ENCODE measurements at places on chromosomes 13 and 19.

DNA sequence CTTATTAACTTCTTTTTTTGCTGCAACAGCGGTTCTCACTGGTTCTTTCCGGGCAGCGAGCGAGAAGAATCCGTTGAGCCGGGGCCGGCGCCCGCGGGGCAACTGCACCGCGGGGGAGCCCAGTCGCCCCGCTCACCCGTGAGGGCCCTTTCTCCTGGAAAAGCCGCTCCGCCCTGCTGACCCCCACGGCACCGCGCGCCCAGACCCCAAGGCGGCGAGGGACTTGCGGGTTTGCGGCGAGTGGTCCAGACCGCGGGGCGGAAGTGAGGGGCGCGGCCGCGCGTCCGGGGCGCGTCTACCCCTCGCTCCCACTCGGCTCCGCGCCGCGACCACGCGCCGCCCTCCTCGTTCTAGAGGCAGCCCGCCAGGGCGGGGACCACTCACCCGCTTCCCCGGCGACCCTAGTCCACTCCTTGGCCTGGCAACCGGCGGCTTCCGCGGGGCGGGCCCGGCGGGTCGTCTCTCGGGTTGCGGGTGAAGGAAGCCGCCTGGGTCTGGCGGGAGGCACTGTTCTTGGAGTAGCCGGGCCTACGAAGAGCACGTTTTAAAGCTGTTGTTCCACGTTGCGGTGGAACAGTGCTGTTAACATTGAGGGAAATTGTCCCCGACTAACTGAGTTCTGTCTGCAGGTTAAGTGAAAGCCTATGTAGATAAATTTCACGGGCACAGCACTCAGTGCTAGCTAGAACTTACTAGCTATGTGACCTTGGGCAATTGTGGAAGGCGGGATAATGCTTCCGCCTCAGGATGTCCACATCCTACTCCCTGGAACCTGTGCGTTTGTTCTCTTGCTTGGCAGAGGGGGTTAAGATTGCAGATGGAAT, at the start of gene NEK3:
Gene NEK3, minus strand, starts transcription at position 439 of the 824 bp plus-strand sequence. CDS start 3,406 bp downstream, outside the sequence.
- no peak for DNase-seq

- DNase-seq = no peak
These were observed 131.0 kb downstream of the RNF17 start for GRCh38 chr13:24894972-24895300.

DNA sequence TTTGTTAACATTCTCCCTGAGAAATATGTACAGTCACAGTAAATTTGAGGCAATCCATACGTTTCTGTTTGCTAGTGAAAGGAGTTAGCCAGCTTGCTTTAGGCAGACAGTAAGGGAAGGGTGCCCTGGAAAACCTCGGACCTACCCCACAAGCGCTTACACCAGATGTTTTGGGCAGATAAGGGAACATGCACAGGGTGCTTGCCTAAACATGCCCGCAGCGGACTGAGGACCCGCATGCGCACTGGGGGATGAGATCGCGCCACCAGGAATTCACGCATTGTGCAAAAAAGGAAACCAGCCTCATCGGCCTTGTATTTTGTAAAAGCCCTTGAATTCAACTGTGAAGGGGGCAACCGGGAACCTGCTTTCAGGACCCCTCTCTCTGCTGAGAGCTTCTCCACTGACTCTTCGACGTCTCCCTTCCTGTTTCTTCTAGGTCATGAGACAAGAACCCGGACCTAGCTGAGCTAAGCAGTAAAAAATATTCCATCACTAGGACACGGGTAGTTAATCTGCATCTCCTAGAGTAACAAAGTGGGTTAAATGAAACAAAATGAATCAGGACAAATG, 1399.2 kb upstream of the ATXN8OS start:
- no peak for DNase-seq

DNA sequence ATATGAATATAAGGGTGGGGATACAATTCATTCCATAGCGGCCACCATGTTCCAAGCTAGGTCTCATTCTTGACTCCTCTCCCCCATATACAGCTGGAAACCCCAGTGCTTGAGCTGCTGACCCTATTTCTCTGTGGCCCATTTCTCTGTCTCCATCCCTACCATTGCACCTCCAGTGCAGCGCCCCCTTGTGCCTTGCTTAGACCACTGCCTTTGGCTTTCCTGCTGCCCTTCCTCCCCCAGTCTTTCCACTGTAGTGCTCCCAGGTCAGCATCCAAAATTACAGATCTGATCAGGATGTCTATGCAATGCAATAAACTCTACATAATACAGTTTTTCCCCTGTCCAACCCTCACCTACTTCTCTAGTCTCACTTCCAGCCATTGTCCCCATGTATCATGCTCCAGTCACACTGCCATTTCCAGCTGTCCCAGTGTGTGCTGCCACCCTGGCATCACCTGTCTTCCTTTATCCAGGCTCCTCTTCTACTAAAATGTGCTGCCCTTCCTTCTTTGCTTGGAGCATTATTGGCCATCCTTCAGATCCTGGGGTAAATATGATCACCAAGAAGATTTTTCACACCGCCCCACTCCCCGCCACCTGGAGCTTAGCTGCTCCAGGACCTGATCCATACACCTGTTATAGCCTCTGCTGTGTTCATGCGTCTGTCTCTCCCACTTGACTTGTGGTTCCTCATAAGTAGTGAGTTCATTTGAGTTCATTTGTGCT, 199.4 kb upstream of the IPO5 start:
- DNase-seq = no peak

GRCh38 chr13:19618977-19619376, 14.5 kb upstream of the MPHOSPH8 start:
- no peak for DNase-seq

GRCh38 chr13:113926951-113927660, 46.8 kb downstream of the C13orf46 start:
- no peak for DNase-seq

DNA sequence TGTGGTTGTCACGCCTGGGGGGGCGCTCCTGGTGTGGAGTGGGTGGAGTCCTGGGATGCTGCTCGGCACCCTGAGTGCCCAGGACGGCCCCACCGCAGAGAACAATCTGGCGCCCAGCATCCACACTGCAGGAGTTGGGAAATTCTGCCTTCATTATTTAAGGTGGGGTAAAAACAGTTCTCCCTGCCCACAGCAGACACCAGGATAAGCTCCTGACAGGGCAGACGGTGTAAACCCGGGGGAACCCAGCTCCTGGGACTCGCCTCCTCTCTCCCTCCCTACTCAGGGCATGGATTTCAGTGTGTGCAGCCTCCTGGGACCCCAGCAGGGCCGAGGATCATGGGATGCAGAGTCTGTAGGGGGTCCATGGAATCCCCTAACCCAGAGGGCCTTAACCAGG, 7.7 kb upstream of the WDR18 start:
- no peak for DNase-seq

DNA sequence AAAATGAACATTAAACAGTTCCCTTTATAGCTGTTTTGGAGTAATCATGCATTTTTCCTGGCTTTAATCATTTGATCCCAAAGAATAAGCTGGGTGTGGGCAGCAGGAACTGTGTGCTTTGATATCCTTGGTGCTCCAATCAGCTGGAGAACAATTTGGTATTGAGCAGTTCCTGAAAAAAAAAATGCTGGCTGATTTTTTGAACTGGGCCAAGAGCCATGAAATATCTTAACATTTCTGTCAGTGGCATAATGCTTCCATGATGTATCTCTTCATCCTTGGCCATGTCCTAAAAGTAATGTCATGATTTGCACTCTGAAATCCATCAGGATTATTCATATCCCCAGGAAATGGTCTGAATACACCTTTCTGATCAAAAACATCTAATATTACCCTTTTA, 134.7 kb downstream of the LHFPL6 start:
- no peak for DNase-seq

- no peak for DNase-seq
These were observed 46.0 kb downstream of the USP12 start for GRCh38 chr13:27125357-27126282.

- no peak for DNase-seq
These were observed 4.5 kb downstream of the LILRB3 start for GRCh38 chr19:54218259-54218658.

- no peak for DNase-seq
These were observed 52.1 kb upstream of the SOX1 start for GRCh38 chr13:112014857-112015256.

GRCh38 chr13:112885782-112886268, 83.2 kb upstream of the MCF2L start:
- peak; percentile 67 for DNase-seq

DNA sequence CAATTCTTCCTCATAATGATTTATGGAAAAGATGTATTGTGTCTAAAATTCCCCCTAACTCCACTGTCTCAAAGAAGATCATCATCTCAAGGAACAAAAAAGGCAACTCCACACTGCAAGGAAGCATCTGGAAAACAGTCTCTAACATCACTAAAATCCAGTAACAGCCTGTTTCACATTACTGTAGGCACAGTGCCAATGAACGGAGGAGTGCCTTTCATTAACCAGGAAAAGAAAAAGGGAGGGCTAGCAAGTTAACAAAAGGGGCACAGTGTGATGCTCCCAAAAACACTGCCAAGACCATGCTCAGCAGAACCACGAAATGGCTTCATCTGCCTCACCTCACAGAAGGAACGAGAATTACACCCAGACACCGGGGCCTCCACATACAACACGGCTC, 8.5 kb downstream of the TMTC4 start:
- no peak for DNase-seq

DNA sequence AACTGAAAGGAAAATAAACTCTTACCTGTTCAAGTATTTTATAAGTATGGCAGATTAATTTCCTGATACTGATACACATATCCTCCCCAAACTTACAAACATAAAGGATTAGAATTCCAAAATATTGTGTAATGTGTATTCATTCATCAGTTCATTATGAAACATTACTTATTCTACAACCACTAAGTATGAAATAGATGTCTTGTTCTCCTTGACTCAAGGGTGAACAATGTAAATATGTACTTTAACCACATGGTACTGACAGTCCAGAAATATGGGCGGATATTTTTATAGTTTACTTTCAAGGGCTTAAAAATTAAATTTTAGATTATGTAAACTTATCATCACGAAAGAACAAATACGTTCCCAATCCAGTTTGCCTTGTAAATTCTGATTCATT, 334.0 kb downstream of the LIG4 start:
- DNase-seq = no peak

DNA sequence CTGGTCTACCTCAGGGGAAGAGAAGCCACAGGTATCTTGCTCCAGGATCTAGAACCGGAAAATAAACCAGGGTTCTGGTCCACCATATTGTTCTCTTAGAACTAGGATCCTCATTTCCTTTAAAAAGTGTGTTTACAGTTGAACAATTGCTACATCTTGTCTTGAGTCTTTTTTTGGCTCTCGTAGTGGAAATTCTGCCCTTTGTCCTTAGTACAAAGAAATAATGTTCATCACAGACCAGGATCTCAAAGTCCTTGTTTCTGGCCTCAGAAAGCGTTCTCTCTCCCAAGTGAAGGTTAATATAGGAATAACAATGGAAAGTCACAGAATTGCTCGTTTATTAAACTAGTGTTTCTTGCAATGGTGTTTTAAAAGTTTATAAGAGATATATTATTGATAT, 20.8 kb downstream of the KLF2 start:
- no peak for DNase-seq

- DNase-seq = no peak
These were observed 433.0 kb downstream of the TSHZ3 start for GRCh38 chr19:30916238-30916637.

- no peak for DNase-seq
These were observed 21.3 kb downstream of the RNF6 start for GRCh38 chr13:26200811-26201210.

GRCh38 chr13:26497968-26498511, 59.4 kb upstream of the WASF3 start:
- DNase-seq = peak; percentile 90

DNA sequence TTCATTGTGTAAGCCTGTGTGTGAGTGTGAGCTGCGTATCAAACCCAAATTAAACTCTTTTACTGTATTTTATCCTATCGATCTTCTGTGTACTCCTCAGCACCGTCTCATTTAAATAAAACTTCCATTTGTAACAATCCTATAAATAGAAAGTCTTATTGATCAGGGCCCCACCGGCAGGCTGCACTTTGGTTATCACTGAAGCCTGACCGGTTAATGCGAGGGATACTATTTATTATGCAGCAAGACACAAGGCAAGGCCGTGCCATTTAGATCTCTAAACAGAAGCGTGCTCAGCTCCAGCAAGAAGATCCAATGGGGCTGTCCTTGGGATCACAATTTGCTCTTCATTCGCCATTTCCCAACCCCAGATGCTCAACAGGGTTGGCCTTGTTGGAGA, 252.6 kb upstream of the TSHZ3 start:
- DNase-seq = no peak

GRCh38 chr19:15874821-15875474, 22.9 kb downstream of the CYP4F2 start:
- DNase-seq = no peak

DNA sequence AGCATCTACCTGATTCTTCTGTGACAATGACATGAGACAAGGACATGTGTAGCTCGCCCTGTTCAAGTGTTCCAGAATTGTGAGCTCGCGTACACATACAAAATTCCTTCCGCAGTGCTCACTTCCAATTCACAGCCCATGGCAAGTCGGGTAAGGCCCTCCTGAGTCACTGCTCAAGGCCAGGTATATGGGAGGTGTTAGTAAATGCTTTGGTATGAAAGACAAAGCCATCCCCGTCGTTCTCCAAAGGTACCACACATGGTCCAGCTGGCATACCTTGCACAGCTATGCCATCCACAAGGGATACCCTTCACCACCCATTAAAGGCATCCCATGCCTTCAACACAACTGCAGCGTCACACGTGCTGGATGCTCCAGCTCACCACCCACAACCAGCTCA, 4.4 kb upstream of the ELL start:
- DNase-seq = no peak

DNA sequence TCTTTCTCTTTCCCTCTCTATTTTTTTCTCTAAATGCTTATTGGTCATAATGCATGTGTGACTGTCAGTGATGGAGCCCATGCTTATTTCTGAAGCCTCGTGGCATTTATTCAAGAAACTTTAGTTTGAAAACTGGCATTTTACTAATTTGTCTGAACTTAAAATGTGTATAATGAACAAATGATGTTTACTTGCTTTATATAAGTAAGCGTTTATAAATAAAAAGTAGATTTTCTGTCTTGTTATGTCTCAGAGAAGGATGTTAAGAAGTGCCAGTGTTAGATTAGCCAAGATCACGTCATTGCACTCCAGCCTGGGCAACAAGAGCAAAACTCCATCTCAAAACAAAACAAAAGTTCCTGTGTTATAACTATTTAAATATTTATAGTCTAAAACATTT, 1568.1 kb downstream of the EFNB2 start:
- no peak for DNase-seq

GRCh38 chr13:66933527-66933926, 296.6 kb downstream of the PCDH9 start:
- no peak for DNase-seq

DNA sequence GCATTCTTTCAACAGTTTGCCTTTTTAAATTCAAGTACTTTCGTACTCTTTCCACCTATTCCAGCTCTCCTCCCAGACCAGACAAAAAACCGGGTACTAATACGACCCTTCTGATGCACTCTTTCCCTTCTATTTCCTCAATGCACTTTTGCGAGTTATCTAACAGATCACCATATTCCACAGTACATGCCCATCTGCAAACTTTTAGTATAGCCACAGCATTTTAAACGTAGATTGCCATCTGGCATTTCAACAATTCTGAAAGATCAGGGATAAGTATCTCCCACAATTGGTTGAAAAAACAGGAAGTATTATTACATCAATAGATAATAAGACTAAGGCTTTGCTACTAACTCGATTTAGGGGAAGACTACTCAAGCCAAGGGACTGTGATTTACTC, 31.5 kb downstream of the RBM26 start:
- no peak for DNase-seq

Data from skeletal muscle cell (primary cell).